Stimulated activated CD8-positive, alpha-beta memory T cell treated with anti-CD3 and anti-CD28 coated beads, Interleukin-4, amount 100 ng/mL, for 1 hour (primary cell): ENCODE measurements at places on chromosomes 12 and 14.

- DNase-seq = no peak
Measured at GRCh38 chr12:123843912-123844748, 82.0 kb downstream of the DNAH10 start.

DNA sequence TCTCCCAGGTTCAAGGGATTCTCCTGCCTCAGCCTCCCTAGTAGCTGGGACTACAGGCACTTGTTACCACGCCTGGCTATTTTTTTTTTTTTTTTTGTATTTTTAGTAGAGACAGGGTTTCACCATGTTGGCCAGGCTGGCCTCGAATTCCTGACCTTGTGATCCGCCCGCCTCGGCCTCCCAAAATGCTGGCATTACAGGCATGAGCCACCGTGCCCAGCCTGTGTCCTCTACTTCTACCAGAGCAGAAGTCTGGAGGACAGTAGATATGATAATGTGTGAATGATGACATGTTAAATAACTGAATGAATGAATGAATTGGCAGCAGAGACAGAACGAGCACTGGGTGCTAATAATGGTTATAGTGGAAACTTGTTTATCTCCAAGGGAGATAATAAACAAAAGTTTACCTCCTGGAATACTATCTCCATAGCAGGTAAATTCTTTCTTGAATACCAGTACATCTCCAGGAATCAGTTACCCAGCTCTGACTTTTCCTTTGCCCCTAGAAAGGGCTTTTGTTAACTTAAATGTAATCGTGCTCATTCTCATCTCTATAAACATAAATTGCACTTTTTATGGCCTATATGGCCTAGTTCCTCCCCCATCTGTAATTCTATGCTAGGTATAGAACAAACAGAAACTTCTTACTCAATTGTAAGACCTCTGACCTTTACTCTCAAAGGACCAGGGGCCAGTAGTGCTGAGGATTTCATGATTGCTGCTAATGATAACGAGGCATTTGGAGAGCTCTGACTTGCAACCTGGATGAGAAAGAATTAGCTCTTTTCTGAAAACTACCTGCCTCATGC, 7.2 kb upstream of the LGALS3 start:
- DNase-seq = no peak

DNA sequence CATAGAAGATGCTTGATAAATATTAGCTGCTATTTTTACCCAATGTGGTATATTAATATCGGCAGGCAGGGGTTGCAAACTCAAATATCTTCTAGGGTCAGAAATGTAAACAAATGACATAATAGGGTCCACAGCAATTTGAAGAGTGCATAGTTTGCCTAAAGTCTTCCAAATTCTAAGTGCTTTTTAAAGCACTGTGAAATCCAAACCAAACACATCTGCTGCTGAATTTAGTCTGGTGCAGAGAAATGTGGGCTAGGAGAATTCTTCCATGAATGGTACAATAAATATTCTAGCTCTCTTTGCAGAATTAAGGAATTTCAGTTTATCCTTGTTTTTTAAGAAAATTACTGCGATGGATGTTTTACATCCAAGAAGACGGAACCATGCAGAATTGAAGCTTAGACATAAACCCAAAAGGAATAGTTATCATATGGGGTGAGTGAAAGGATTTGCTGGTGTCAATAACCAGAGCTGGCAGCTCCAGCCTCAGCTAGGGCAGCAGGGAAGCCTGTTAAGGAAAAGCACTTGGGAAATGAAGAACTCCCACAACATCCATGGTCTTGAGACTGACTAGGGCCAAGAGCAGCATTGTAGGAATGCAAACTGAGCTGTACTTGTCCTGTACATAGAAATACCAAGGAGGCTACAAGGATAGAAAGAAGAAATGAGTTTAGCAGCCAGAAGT, 65.5 kb downstream of the PTPRR start:
- no peak for DNase-seq

DNA sequence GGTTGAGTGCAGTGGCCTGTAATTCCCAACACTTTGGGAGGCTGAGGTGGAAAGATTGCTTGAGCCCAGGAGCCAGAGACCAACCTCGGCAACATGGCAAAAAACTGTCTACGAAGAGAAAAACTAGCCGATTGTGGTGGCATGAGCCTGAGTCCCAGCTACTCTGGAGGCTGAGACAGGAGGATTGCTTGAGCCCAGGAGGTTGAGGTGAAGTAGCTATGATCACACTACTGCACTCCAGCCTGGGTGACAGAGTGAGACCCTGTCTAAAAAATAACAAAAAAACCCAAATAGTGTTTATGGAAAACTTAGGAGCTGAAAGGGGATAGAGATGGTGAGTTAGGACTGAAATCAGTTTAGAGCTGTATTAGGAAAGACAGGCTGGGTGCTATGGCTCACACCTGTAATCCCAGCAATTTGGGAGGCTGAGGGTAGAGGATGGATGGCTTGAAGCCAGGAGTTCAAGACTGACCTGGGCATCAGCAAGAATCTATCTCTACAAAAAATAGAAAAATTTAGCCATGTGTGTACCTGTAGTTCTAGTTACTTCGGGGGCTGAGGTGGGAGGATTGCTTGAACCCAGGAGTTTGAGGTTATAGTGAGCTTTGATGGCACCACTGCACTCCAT, 9.7 kb downstream of the PNN start:
- DNase-seq = no peak

DNA sequence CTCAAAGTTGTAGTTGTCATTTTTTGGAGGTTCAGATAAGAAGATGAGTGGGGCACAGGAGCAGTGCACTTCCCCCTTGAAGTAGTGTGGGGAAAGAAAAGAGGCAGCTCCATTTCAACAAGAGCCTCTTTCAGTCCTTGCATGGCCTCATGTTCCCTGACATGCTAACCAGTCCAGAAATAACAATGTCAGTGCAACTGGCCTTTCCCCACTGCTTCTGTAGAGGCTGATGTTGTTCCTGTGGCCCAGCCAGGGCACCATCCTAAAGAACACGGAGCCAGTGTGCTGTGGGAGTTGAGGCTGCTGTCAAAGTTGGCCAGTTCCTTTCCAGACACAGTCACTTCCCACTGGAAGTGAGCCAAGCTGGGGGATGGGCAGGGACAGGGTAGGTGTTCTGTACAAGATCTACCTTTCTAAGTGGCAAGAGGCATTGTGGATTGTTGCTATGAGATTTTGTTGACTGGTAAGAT, 77.7 kb upstream of the SLC38A2 start:
- no peak for DNase-seq

- DNase-seq = no peak
Measured at GRCh38 chr12:2697057-2697800, 97.5 kb upstream of the FKBP4 start.

DNA sequence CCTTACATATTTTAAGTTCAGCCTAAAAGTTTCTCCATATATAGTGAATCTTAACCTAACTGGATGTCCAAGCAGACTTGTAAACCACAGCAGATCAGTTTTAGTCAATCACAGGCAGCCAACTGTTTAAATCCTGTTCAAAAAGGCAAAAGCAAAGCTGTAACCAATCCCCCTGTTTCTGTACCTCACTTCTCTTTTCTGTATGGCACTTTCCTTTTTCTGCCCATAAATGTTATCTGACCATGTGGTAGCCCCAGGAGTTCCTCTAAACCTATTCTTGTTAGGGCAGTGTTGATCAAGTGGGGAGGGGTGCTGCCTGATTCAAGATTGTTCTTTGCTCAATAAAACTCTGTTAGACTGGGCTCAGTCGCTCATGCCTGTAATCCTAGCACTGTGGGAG, 8.5 kb upstream of the DACT1 start:
- DNase-seq = no peak

DNA sequence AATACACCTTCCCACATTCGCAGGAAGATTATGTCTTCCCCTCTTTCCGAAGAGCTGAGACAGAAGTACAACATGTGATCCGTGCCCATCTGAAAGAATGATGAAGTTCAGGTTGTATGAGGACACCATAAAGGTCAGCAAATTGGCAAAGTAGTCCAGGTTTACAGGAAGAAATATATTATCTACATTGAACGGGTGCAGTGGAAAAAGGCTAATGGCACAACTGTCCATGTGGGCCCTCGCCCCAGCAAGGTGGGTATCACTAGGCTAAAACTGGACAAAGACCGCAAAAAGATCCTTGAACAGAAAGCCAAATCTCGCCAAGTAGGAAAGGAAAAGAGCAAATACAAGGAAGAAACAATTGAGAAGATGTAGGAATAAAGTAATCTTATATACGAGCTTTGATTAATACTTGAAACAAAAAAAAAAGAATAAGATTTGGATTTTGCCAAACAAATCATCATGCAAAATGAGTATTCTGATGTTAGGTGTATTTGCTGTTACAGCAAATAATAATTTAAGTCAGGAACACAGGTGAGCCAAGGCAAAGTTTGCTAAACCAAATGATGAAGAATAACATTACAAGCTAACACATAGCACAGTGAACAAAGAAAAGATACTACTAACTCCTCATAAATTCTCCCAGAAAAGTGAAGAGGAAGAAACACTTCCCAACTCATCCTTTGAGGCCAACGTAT, 30.6 kb downstream of the FAM186A start:
- DNase-seq = no peak

DNA sequence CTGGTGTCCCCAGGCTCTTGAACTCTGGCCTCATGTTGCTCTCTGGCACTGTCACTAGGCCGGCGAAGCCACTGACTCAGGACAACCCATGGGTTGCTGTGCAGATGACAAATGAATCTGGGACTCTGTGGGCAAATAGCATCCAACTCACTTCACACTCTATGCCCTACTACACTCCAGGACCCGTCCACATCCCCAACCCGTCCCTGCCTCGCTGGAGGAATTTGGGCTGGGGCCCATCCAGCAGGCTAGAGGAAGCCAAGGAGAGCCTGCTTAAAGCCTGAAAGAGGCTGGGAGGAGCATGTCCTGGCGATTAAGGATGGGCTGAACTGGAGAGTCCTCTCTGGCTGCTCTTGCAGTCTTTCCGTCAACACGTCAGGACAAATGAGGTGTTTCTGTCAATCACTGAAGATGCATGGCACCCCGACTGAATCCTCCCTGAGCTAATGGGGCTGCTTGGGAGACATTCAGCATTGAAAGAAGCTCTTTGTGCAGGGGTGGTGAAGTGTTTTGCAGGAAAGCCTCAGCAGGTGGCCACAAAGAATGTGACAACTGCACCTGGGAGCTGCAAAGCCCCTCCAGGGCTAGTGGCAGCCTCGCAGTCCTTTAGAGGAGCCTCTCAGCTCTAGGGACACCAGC, 71.7 kb downstream of the ANO2 start:
- DNase-seq = no peak

GRCh38 chr14:23577004-23577681, 1.4 kb downstream of the JPH4 start:
- DNase-seq = no peak
